ENCODE measurements at places on chromosomes 11 and 22. TPM values are rescaled to one million over a fixed set of nuclear protein-coding genes. Genes with fewer than 3 reads are reported as not detected.
A peak's percentile ranks its signal among the peaks of the same experiment; 100 is the strongest.

DNA sequence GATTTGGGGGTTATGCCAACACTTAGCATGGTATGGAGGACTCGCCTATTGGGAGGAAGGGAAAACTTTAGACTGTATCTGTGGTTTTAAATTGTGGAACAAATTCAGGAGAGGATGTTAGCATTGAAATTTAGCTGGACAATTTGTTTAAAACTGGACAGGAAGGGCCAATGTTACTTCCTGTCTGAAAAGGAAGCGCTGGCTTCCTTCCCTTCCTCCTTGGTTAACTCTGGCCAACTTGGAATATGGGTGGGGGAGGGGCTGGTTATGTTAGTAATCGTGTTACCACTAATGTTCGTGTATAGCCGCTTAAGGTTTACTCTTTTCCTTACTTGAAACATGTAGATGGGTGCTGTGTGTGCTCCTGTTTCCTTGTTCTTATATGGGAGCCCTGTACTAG is 13.9 kb downstream of the CTNND1 start:
- DNase-seq: no peak

- no peak for DNase-seq
Observed at GRCh38 chr11:87306262-87306851, 268.6 kb downstream of the TMEM135 start.

DNA sequence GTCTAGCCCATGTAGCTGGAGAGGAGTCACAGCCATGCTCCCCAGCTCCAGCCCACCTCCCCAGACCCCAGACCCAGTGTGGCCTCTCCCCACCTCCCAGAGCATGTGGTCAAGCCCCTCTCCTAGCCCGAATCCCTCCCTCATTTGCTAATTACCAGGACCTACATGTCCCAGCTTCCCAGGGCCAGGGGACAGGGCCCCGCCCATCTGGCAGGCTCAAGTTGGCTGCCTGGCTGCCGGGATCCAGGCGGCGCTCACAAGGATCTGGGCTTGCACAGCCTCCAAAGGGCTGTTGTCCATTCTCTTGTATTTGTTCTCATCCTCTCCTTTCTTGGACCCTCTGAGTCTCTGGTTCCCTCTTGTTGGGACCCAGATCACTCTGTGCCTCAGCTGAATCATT is 4.6 kb upstream of the MIF start:
- no peak for DNase-seq

DNA sequence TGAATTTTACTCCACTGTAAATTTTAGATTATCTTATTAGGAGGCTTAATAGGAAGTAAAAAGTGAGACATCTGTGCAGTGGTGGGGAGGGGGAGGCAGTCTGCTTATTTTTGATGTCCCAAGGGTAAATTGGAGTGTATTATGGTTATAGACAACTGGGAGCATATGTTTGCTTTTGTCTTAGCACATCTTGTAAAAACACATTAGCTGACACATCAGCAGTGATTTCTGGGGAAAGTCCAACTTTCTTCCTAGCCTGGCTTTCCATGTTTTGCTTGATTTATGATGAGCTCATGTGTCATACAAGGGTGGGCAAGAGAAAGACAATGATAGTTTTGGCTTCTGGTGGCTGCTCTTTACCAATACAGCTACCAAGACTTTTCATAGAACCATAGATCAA is 4.0 kb downstream of the ANO3 start:
- DNase-seq: no peak

DNA sequence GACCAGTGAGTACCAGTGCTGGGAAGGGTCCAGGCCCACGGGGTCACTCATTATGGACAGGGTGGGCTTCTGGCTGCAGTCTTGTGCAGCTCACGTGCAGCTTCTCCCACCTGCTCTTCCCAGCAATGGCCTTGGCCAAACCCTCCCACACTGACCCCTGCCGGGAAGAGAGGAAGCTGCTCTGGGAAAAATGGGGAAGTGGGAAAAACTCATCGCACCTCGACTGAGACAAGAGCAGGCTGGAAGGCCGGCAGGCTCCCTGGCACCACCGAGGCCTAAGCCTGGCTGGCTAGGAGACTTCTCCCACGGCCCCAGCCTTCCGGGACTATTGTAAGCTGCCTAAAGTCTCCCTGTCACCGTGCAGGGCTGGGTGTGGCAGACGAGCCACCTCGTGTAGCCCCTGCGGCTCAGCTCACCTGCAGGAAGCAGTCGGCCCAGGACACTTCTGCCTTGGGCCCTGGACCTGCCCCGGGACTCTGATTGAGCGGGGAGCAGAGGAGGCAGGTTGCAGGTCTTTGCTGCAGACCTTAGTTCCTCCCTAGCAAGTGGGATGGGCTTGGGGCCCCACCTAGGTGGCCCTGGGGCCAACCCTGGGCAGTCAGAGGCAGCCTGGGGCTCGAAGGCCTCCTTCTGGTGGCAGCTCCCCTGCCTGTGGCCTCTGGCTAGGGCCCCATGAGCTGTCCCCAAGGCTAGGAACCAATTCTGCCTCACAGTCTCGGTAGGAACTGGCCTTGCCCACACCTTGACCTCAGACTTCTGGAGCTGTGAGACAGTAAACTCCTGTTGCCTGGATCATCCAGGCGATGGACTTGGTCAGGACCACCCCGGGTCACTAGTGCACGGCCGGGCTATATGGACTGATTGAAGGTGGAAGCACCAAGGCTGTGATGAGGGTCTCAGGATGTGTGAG is 23.1 kb downstream of the MRGPRG start:
- DNase-seq: no peak

GRCh38 chr11:72598466-72598865 is 75.8 kb downstream of the PDE2A start:
- DNase-seq: no peak

GRCh38 chr11:78576549-78577097 is 2.0 kb upstream of the NARS2 start:
- DNase-seq: no peak

DNA sequence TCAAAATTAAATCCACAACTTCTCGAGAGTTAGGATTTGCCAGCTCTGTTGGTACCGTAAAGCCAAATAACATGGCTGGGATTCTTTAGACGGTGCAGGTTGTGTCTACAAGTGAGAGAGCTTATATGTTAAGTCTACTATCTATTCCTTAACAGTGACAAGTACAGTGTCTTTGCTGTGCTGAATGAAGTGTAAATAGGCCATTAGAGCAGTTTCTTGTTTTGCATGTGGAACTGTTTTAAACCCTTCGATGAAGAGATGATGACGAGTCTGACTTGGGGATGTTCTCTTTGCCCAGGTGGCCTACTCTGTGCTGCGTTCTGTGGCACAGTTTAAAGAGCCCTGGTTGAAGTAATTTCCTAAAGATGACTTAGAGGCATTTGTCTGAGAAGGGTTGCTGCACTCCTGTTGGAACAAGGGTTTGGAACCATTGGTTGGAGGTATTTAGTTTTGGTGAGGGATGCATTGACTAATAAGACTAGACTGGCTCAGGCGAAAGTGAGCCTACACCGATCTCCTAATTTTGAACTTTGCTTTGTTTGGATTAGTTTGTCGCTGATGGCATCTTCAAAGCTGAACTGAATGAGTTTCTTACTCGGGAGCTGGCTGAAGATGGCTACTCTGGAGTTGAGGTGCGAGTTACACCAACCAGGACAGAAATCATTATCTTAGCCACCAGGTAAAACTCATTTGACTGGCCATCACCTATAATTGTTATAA is 988 bp downstream of the RPS3 start:
- no peak for DNase-seq

DNA sequence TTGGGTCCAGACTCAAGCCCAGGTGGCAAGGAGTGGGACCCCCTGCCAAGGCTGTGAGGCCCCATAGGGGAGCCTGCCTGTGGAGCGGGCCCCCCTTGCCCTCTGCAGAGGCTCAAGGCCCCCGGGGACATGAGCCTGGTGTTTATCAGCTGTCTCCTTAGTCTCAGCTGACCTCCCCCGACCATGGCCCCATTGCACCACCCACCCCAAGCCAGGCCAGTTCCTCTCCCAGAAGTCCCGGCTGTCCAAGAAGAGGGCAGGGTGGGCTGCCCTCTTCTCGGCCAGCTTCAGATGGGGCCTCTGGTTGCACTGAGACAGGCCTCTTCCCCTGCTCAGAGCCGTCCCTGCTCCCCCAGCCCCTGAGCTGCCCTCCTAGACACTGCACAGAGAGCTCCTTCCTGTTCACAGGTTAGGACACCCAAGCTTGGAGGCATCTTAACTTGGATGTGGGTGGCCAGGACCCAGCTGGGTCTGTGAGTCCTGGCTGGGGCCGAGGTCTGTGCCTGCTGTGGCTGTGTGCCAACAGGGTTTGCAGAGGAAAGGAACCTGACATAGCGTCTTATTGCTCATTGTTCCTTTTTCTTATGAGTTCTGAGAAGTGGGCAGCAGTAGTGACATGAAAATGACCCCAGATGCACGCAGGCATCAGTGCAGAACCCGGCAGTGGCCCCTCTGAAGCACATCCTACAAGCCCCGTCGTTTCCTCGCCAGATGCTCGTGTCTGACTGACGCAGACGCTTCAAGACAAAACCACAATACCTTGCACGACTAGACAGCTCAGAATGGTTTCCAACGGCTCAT is 5.4 kb downstream of the TRABD start:
- DNase-seq: peak; percentile 74

- no peak for DNase-seq
Observed at GRCh38 chr11:7253800-7254199, 2.1 kb downstream of the SYT9 start.

- no peak for DNase-seq
Observed at GRCh38 chr11:12285811-12286222, 91.6 kb upstream of the PARVA start.

DNA sequence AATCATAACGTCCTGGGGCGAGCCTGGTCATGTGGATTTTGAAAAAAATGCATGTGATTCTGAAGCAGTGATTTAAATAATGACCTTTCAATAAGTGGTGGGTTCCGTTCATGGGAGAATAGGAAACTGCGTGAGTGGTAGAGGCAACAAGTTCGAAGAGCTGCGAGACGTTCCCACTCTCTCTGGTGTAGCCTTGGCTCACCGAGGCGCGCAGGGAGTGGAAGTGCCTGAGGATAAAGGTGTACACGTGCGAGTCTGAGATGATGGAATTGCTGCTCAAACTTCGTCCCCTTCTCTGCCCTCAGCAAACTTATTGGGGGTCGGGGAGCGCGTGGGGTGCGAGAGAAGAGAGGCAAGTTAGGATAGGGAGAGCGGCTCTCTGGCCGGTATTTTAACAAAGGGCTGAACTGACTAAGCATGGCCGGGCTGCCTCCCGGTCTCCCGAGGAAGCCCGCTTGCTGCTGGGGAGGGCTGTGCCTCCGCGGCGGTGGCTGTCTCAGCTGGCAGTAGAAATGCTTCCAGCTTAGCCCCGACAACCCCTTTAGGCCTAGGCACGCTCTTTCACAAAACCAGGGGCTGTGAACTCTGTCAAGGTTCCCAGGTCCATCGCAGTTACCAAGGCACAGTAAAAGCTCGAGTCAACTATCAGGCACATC is 875 bp upstream of the STT3A start:
- DNase-seq: peak; percentile 18

GRCh38 chr22:45190202-45190872 is 26.6 kb downstream of the NUP50 start:
- no peak for DNase-seq

DNA sequence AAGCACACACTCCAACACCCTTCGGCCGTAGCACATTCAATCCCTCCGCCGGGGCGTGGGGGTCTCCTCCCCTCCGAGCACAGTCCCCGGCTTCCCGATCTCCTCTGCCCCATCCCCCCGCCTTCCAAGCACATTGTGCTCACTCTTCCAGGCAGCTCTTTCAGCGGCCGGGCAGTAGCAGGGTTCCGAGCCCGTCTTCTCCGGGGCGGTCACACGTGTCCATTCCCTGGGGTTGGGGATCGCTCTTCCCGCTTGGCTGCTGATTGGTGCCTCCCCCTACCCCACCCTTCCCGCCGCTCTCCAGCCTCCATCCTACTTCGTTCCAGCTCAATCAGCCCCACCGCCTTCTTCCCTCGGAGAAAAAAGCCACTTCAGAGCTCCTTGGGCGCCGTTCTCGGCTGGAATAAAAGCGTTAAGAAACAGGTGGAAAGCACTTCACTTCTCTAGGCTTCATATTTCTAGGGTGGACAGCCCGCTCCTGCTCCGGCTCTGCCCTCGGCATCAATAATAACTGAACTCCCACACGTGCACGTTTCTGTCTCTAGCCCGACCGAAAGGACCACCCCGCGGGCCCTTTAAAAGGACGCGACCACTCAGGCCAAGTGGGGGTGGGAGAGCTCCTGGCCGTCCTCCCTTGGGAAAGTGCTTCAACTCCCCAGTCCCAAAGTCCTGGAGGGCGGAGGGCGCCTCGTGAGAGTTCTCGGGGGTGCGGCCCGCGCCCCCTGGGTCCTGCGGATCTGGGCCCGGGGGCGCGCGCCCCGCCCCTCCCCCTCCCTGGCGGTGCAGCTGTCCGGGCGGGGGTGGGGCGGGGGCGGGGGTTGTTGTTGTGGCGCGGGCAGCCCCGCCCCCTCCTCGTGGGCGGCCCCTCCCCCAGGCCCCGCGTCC is 464 bp upstream of the CECR2 start:
- DNase-seq: peak; percentile 18

GRCh38 chr11:10498022-10498400 is 42.9 kb downstream of the AMPD3 start:
- no peak for DNase-seq

DNA sequence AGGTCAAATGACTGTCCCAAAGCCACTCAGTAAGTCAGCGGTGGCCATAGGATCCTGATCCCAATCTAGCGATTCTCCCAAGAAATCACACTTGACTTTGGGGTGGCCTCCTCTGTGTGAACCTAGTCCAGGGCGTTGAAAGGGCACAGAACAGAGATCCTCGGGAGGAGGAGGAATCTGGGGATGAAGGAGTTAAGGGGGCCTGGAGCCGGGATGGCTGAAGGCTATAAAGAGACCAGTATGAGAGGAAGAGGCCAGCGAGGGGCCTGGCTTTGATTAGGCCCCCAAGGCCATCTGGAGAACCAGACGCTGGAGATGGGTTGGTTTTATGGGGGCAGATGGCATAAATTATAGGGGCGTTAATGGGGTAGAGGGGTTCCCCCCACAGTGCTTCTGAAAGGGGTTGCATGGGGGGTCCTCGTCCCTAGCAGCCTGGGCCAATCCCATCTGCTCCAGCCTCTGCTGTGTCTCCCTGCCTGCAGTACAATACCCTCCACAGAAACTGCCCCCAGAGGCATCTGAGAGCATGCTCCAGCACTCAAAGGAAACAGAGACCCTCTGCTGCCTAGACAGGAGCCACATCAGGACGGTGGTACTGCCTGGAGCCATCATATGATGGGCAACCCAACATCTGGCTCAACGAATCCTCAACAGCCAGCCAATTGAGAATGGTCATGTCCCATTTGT is 35.2 kb upstream of the TRIM29 start:
- no peak for DNase-seq

VWCE gene
- total RNA-seq: 1.5 TPM

A4GALT gene
- not detected for total RNA-seq

FAM227A gene
- 0.73 TPM for total RNA-seq

RTN4R gene
- 1.2 TPM for total RNA-seq

PATE4 gene
- total RNA-seq: not detected

Data from CD8-positive, alpha-beta T cell (primary cell).